ENCODE measurements at places on chromosomes 7 and 10. TPM values are rescaled to one million over a fixed set of nuclear protein-coding genes. Genes with fewer than 3 reads are reported as not detected.

SHH gene
- polyA plus RNA-seq, result 7.5 TPM

VENTX gene
- polyA plus RNA-seq, result 0.22 TPM

NODAL gene
- 0.33 TPM for polyA plus RNA-seq

EIF5AL1 gene
- 0.39 TPM for polyA plus RNA-seq

LRRC72 gene
- polyA plus RNA-seq, result not detected

IL2RA gene
- 0.52 TPM for polyA plus RNA-seq

MBLAC1 gene
- polyA plus RNA-seq, result 2.8 TPM

FRAT1 gene
- 5.6 TPM for polyA plus RNA-seq

CAPZA2 gene
- polyA plus RNA-seq, result 125 TPM

PDE6C gene
- 0.55 TPM for polyA plus RNA-seq

NPFFR1 gene
- 0.31 TPM for polyA plus RNA-seq

SUN3 gene
- polyA plus RNA-seq, result not detected

TAS2R5 gene
- 6.6 TPM for polyA plus RNA-seq

EEF1AKMT2 gene
- polyA plus RNA-seq, result 21.1 TPM

MYO1G gene
- polyA plus RNA-seq, result 2.2 TPM

ZPBP gene
- 0.06 TPM for polyA plus RNA-seq

GFRA1 gene
- polyA plus RNA-seq, result 17.4 TPM

MACC1 gene
- polyA plus RNA-seq, result 50.2 TPM

EPHB4 gene
- 30.4 TPM for polyA plus RNA-seq

TMEM213 gene
- 0.01 TPM for polyA plus RNA-seq

SNCG gene
- 16.6 TPM for polyA plus RNA-seq

MAGI2 gene
- 2.6 TPM for polyA plus RNA-seq

GCK gene
- polyA plus RNA-seq, result 2.3 TPM

TAC1 gene
- 12.9 TPM for polyA plus RNA-seq

OR2A42 gene
- polyA plus RNA-seq, result 0.34 TPM

ZNF775 gene
- polyA plus RNA-seq, result 5.2 TPM

DLX5 gene
- polyA plus RNA-seq, result 0.58 TPM

H2BK1 gene
- polyA plus RNA-seq, result not detected

BAMBI gene
- polyA plus RNA-seq, result 50.4 TPM

KNDC1 gene
- polyA plus RNA-seq, result 18.8 TPM

FAM237B gene
- 0.16 TPM for polyA plus RNA-seq

ITPRID1 gene
- polyA plus RNA-seq, result 0.25 TPM

RARRES2 gene
- polyA plus RNA-seq, result 58.2 TPM

RADIL gene
- polyA plus RNA-seq, result 2.1 TPM

VSTM2A gene
- 2.7 TPM for polyA plus RNA-seq

HOXA6 gene
- polyA plus RNA-seq, result 4.0 TPM

PRR15 gene
- 70.8 TPM for polyA plus RNA-seq

ERVW-1 gene
- polyA plus RNA-seq, result 0.76 TPM

FKBP6 gene
- 0.04 TPM for polyA plus RNA-seq

SUV39H2 gene
- polyA plus RNA-seq, result 10.9 TPM

GPR26 gene
- polyA plus RNA-seq, result 0.16 TPM

RAB19 gene
- 1.2 TPM for polyA plus RNA-seq

SEMA3A gene
- polyA plus RNA-seq, result 11.7 TPM

ZNF394 gene
- polyA plus RNA-seq, result 22.9 TPM

NDUFB2 gene
- 209 TPM for polyA plus RNA-seq

MSMB gene
- polyA plus RNA-seq, result 0.25 TPM

ATOH7 gene
- 1.4 TPM for polyA plus RNA-seq

TMEM130 gene
- polyA plus RNA-seq, result 4.4 TPM

ASZ1 gene
- polyA plus RNA-seq, result not detected

IFRD1 gene
- 51.0 TPM for polyA plus RNA-seq
